Bone marrow (tissue), 2 donors: ENCODE measurements at places on chromosomes 11 and 22.

GRCh38 chr11:37459456-37459855, 861.4 kb upstream of the RAG2 start:
- DNase-seq = no peak

- no peak for DNase-seq
These were observed 38.2 kb upstream of the PANX1 start for GRCh38 chr11:94090401-94090800.

DNA sequence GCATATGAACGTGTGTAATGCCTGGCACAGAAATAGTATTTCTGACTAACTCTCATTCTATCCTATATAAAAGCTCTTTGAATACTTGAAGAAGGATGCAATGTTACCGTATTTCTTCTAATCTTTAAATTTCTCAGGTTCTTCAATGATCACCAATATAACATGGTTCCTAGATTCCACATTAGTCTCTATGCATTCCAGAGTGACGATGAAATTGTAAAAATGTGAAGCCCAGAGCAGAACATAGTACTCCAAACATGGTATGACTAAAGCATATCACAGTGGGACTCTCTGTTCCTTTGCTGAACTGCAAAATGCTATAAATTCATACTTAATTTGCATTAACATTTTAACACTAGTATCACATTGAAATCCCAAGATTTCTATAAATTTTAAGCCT, 877.6 kb upstream of the CHORDC1 start:
- no peak for DNase-seq

GRCh38 chr11:113874581-113875233, 665 bp downstream of the USP28 start:
- DNase-seq = no peak

GRCh38 chr11:64923151-64923661, 1.3 kb upstream of the PPP2R5B start:
- DNase-seq = no peak

GRCh38 chr22:35749808-35750207, 32.1 kb downstream of the APOL5 start:
- DNase-seq = no peak

DNA sequence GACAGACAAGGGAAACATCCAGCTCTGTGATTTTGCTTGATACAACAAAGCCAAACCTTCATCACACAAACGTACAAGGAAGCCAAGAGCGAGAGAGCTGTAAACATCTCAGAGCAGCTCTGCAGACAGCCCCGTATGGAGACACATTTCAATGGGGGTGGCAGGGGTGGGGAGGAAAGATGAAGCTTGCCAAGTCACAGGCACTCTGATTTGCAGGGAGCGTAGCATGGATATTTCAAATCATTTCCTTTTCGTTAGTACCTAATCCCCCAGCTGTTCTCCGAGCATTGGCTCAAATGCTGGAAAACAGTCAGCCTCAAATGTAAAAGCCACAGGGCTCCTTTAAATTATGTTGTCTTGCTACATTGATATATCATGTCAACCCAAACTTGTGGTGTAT, 458.9 kb upstream of the CADM1 start:
- DNase-seq = no peak

- no peak for DNase-seq
These were observed 58.4 kb upstream of the ANGPTL5 start for GRCh38 chr11:101974771-101975170.

GRCh38 chr11:1870326-1870696, 17.4 kb downstream of the LSP1 start:
- DNase-seq = no peak

DNA sequence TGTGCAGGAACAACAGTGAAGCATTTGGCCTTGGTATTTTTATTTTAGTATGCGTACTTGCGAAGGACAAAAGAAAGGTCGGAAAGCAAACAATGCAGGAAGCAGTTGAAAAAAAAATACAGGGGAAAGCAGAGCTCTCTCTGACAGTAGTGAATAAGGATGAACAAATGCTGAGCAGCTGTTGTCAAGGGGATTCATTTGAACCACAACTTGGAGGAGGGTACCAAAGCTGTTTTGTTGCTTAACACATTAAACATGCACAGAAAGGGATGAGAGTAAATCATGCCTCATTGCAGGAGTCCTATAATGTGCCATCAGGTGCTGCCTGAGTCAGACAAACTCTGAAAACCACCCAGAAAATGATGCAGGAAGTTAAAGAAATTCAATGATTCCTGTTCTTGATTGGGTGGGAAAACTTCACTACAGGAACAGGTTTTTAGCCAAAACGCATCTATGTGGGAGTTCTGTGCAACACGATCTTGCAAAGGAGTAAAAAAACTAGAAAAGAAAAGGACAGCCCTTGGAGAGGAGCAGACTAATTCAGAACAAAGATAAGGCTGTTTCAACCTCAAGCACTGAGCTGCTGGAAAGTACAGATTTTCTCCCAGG, 2113.5 kb downstream of the LRRC4C start:
- DNase-seq = no peak

DNA sequence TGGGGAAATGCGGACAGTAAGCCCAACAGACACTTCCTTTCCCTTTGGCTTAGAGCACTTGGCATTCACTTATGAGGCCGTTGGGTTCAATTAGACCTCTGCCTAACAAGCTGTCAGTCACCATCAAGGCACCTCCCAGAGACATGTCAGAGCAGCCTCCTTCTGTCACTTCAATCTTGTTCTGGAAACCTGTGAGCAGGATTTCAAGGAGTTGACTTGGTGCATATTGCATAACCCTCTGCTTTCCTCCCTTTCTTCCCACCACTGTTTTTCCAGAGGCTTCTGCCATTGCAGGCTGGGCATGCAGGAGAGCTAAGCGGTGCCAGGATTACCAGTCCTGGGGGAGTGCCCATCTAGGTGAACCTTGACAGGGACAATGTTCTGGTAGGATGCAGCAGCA, 484.2 kb upstream of the LRRC4C start:
- no peak for DNase-seq

DNA sequence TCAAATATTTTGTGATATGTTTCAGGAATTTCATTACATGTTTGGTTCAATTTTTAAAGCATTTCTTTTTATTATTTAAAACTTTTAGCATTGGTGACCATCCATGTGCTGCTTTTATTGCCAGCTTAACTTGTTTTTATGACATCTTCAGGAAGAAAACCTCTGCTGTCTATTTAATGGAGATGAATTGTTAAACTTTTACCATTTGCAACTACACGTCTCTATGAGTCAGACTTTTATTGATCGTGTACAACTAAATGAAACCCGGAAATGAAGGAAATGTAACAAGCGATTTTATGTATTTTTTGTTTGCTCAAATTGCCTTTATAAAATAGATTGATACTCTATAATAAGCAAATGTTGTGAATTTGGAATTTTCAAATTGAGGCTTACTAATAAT, 113.0 kb downstream of the PTPRJ start:
- no peak for DNase-seq

DNA sequence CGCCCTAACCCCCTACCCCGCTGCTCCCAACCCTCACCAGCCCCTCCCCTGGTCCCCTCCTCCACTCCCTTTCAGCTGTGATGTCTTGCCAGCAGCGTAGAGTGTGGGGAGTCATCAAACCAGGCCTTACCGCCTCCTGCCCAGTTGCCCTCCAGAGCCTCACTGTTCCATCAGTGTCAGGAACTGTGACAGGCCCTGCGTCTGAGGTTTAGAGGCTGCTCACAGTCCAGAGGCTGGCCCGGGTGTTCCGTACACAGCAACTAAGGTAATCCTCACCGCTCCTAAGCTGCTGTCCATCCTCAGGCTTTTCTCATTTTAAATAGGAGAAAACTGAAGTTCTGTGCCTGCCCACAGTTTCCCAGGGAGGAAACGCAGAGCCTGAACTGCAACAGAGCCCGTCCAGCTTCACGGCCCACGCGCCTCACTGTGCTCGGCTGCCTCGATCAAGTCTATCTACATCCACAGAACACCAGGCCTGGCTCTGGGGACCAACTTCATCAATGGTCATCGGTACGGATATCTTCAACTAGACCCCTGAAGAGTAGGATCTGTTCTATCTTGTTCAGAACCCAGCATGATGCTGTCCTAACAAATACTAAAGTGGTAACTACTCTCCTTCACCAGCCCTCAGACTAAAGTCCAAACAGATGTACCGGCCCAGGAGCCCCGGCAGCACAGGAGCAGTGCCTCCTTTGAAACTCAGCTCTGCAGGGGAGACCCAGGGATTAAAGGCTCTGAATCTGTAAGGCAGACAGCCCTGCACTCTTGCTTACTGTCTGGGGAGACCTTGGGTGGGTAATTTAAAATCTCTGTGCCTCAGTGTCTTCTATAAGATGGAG, 10.3 kb downstream of the VPS37C start:
- no peak for DNase-seq

GRCh38 chr11:1708716-1709115, 11.7 kb downstream of the KRTAP5-6 start:
- no peak for DNase-seq

DNA sequence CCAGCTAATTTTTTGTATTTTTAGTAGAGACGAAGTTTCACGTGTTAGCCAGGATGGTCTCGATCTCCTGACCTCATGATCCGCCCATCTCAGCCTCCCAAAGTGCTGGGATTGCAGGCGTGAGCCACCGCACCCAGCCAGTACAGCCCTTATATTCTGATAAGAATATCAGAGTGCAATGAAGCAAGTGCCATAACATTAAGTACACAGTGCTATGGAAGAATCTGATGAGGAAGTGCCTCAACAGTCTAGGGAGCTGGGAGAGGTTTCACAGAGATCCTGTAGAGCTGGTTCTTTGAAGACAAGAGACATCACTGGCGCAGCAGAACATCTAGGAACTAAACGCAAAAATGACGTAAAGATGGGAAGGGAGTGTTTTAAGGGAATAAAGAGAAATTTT, 2.1 kb downstream of the RTCB start:
- DNase-seq = no peak

GRCh38 chr11:44066732-44067141, 667 bp downstream of the ACCS start:
- DNase-seq = no peak

DNA sequence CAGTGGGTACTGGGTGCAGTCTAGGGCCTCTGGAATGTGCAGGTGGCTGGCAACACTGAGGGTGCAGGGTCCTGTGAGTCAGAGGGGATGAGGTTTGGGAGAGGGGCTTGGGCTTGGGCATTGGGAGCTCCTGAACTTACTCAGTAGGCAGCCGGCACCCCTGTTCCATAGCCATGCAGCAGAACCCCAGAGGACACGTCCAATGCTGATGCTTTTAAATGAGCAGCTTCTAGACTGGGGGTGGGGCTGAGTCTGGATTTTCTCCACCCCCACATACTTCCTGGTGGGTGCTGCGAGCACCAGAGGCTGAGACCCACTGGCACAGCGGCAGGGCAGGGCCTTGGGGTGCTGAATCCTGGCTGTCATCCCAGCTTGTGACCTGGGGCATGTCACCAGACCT, 71.4 kb downstream of the ARHGAP8 start:
- DNase-seq = no peak

- no peak for DNase-seq
These were observed 6.6 kb upstream of the ARAP1 start for GRCh38 chr11:72758690-72759389.

GRCh38 chr11:102911758-102912481, 37.1 kb upstream of the MMP12 start:
- no peak for DNase-seq

GRCh38 chr11:86513746-86514373, 139.2 kb downstream of the CCDC81 start:
- DNase-seq = no peak

DNA sequence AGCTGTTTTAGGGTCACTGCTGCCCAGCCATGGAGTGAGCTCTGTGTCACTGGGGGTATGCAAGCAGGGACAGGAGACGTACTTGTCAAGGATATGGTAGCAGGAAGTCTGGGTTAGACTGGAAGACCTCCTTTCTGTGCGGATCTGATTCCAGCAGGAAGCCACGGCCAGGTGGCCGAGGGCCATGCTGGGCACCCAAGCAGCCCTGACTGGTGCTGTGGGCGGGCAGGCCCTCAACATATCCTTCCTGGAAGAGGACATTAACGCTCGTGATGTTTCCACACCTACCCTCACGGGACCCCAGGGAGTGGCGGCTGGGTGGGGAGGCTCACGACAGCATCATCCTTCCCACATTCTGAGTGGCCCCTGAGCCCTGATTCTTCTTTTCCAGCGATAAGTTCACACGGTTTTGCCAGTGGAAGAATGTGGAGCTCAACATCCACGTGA, 8.7 kb upstream of the ANKRD13D start:
- no peak for DNase-seq

- DNase-seq = no peak
These were observed 11.0 kb upstream of the CACNA1I start for GRCh38 chr22:39559456-39560105.

GRCh38 chr11:86784241-86784681, 16.1 kb upstream of the PRSS23 start:
- DNase-seq = no peak

GRCh38 chr11:11445441-11446185, 92.6 kb upstream of the CSNK2A3 start:
- no peak for DNase-seq

GRCh38 chr11:67271541-67272284, 5.4 kb downstream of the GRK2 start:
- DNase-seq = no peak

GRCh38 chr11:119752345-119752871, 23.4 kb upstream of the NECTIN1 start:
- DNase-seq = no peak

- DNase-seq = no peak
These were observed 75.0 kb downstream of the CACNA1I start for GRCh38 chr22:39645532-39645931.

- DNase-seq = no peak
These were observed 113.6 kb downstream of the SIK3 start for GRCh38 chr11:116984589-116984988.

GRCh38 chr11:6127881-6128280, 20.4 kb downstream of the OR56B4 start:
- no peak for DNase-seq

DNA sequence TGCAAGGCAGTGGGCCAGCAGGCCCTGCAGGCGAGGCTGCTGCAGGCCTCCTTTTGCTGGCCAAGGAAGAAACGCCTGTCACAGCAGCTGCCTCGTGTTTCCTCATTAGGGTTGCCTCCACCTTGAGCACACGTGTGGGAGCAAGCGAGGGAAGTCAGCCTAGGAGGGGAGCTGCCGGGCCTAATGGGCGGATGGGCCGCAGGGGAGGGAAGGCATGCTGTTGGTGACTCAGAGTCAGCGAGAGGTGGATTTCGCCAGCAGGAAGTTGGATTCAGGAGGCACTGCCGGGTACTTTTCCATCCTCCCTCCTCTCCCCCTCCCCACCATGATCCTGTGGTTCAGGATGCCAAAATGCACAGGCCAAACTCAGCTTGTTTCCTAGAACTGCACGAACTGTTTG, 498.7 kb downstream of the METTL15 start:
- DNase-seq = no peak

DNA sequence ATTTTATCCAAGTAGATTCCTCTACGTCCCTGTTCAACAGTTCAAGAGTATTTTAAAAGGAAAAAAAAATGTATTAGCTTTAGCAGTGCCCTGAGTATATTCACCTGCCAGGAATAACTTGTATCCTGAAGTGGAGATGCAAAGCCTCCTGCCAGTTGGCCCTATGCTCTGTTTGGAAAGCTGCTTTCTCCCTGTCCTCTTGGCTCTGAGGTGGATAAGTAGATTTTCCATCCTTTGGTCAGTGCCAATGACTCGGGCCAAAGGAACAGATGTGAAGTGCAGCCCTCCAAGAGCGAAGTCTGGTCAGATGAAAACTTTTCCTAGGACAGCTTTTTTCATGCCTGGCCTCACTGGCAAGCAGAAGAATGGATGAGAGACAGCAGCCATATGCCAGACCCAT, 839.9 kb upstream of the TENM4 start:
- DNase-seq = no peak
